ENCODE measurements at places on chromosomes 4 and X.

DNA sequence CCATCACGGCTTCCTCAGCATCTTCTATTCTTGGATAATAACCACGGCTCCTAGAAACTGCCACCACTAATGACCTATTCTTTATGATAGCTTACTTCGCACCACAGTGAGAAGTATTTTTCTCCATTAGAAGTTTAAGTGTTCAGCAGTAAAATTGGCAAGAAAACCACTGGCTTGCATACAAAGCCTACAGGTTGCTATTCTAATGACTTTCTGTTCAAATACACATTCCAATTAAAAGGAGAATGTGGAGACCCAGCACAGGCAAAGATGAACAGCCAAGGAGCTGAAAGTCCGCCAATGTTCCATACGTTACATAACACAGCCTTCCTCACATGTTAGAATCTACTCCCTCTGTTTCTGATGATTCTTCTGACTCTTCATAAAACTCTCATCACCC lies 875.0 kb upstream of the PRKX start:
- DNase-seq = no peak

GRCh38 chr4:184359888-184360287 lies 114.5 kb downstream of the IRF2 start:
- DNase-seq = no peak

DNA sequence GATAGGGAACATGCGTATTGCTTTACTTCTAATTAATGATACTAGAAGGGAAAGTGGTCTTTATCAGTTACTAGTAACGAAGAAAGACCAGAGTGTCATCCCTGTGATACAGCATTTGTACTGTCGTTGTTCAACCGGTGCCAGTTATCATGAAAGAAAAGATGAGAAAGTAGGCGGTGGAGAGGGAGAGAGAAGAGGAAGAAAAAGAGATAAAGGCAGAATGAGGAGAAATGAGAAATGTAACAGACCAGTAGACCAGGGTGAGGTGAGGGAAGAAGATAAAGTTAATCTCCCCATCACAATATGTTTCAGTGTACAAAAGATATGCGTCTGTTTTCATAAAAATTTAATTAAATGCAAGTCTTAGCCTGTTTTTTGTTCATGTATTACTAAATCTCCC lies 135.2 kb upstream of the HPGD start:
- DNase-seq = no peak

GRCh38 chrX:101370888-101371504 lies 15.0 kb downstream of the BTK start:
- no peak for DNase-seq

DNA sequence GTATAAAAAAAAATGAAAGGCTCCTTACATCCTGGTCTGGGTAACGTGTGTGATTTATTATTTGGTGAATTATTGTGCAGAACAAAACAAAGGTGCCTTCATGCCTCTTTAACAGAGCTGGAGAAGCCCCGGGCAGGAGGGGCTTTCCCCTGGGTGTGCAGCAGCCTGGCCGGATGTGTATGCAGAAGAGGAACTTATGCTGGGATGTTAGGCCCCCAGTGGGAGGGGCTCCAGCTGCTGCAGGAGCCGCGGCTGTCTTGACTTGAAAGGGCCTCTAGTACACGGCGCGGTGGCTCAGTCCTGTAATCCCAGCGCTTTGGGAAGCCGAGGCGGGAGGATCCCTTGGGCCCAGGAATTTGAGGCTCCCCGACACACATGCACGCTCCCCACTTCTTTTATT lies 16.0 kb downstream of the CCNQ start:
- peak; percentile 62 for DNase-seq

- DNase-seq = no peak
Measured at GRCh38 chr4:76214177-76214675, 602 bp upstream of the SCARB2 start.

GRCh38 chr4:80182237-80182866 lies 15.0 kb upstream of the PRDM8 start:
- peak; percentile 32 for DNase-seq

DNA sequence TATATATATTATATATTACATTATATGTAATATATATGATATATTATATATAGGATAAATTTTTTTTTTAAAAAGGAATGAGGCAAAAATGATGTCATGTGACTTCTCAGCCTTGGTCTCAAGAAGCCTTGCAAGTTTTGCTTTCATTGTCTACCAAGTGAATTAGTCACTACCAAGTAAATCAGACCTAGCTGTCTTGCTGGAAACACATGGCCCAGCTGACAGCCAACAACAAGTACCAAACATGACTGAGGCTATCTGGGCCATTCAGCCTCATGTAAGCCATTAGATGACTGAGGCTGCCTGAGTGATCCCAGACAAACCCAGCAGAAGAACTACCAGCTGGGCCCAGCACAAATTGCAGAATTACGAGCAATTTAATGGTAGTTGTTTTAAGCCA lies 44.9 kb downstream of the HAND2 start:
- DNase-seq = no peak

- DNase-seq = no peak
Measured at GRCh38 chrX:120200851-120201250, 42.4 kb downstream of the RHOXF2 start.

DNA sequence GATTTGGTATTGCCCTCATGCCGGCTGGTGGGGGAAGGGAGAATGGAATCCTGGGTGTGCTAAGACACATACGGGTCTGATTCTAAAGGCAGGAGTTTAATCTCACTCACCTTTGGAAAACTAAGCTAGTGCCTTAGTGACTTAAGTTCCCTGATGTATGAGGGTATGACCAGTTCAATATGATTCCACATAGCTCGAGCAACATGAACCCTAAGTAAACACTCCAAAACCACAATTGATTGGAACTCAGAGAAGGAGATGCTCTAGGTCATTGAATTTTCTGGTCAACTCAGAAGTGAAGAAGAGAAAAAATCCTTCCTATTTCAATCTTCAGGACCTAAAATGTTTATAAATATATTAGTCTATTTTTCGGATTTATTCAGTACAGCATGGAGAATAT lies 420.1 kb upstream of the INTU start:
- no peak for DNase-seq

All from activated naive CD4-positive, alpha-beta T cell treated with Interleukin-2 at 50 U/mL for 16 hours (primary cell).